ENCODE measurements at places on chromosomes 6 and 20. TPM values are rescaled to one million over a fixed set of nuclear protein-coding genes. Genes with fewer than 3 reads are reported as not detected.

DNA sequence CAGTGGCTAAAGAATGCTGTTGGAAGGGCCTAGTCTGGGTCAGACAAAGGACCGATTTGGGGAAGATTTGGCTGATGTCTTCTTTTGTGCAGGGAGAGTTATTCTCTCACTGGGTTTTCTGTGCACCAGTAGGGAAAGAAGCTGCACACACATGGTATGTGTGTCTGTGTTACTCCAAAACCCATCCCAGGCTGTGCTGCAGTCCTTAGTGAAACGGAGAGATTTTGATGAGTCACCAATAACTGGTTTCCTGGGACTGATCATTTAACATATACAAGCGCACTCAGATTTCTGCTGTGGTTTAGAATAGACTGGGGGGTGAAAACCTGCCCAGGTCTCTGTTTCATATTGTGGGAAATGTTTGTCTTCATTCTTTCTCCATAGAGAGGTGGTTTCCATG lies 1049.8 kb downstream of the KIF16B start:
- DNase-seq = no peak
- no peak overlapping the region for H3K4me3 ChIP-seq
- no peak overlapping the region for H3K27ac ChIP-seq
- H3K4me1 ChIP-seq = no peaks in the 10 kb centered on the region
- H3K36me3 ChIP-seq = no peaks in the 10 kb centered on the region

DNA sequence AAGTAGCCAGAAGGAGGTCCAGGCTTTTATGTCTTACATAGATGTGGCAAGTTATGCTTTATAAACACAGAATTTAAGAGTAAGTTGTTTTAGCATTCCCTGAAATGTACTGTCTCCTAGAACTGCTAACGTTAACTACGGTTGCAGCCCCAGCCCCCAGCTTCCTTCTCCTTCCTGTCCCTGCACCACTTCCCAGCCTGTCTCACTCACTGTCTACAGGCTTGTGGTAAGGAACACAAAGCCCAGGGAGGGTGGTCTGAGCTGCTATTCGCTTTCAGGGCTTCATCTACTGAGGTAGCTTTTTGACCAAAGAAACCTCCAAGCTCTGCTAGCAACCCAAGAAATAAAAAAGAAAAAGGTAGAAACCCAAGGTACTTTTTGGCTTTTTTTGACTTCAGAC lies 35.9 kb downstream of the PCSK2 start:
- H3K36me3 ChIP-seq = no peaks in the 10 kb centered on the region
- H3K4me3 ChIP-seq = no peak overlapping the region
- no peak overlapping the region for H3K27ac ChIP-seq
- no peaks in the 10 kb centered on the region for H3K4me1 ChIP-seq

DNA sequence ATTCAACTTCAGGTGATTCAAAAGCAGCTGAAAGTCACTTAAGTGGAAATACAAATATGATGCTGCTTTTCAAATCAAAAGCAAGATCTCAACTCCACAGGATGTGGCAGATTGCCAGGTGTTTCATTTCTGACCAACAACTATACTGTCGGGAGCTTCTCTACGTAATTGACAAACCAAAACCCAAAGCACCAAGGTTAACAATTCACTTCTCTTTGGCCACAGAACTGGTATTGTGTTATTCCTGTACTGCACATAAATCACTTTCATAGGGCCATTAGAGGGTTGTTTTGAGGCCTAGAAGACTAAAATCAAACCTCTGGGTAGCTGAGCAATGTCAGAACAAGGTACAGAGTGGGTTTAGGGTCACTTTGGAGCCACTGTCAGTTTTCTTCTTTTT lies 169.7 kb downstream of the HAO1 start:
- H3K36me3 ChIP-seq = no peaks in the 10 kb centered on the region
- no peak overlapping the region for H3K4me3 ChIP-seq
- no peaks in the 10 kb centered on the region for H3K27me3 ChIP-seq

DNA sequence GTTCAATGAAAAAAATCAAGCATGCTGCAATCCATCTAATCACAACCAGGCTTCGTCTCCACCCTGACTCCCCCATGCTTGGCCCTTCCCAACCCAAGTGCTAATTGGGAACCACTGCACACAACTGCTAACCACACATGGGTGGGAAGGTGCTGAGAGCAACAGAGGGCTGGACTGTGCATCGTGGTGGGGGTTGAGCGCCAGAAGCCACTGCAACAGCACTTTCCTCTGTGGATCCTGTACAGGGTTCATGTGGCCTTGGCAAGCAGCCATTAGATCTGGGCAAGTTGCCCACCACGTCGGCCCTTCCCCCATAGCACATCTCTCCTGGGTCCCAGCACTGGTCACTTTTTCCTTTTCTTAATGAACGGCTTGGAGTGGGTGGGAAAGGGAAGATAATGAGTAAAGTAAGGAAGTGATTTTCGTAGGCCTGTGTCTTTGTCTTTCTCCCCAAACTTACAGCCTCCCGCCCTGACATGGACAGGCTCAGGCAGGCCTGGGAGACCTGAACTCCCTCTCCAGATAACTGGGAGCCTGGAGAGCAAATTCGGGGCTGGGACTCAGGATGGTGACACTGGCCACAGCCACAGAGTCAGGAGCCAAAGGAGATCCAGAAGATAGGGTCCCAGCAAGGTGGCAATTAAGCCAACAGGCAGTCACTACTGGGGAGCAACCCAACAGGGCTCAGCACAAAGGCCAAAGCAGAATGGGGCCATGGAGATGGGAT lies 34.4 kb upstream of the MRPS10 start:
- peaks cover 20% of the 10 kb centered on the region for H3K4me1 ChIP-seq
- peaks cover 7% of the 10 kb centered on the region for H3K36me3 ChIP-seq
- no peak overlapping the region for H3K27ac ChIP-seq
- no peak overlapping the region for H3K4me3 ChIP-seq
- H3K27me3 ChIP-seq = no peaks in the 10 kb centered on the region

The TRIM10 gene
- 2.7 TPM for total RNA-seq

- H3K4me1 ChIP-seq = no peaks in the 10 kb centered on the region
- no peaks in the 10 kb centered on the region for H3K27me3 ChIP-seq
- no peak overlapping the region for H3K4me3 ChIP-seq
Observed at GRCh38 chr20:9928281-9928737, 89.4 kb upstream of the PAK5 start.

The CTSZ gene
- total RNA-seq = 158 TPM

- no peaks in the 10 kb centered on the region for H3K4me1 ChIP-seq
- H3K4me3 ChIP-seq = no peak overlapping the region
- H3K27ac ChIP-seq = no peak overlapping the region
- DNase-seq = no peak
- H3K36me3 ChIP-seq = no peaks in the 10 kb centered on the region
- peaks cover 24% of the 10 kb centered on the region for H3K27me3 ChIP-seq
Observed at GRCh38 chr20:53990768-53991450, 79.5 kb downstream of the BCAS1 start.

DNA sequence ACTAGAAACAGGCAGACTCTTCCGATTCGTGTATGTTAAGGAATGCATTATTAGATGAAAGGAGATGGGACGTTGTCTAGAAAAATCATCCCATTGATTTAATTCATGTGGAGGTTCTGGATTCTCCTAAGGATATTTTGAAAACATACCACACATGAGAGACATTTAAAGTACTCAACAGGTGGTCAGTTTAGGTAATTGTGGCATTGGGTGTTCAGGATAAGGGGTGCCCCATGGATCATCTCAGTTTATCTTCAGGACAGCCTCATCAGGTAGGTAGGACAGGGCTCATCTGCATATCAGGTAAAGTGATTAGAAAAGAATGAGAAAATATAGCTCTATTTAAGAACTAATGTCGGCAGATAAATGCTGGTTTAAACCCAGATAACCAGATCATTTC lies 15.9 kb upstream of the PDE10A start:
- H3K27ac ChIP-seq = no peak overlapping the region
- H3K36me3 ChIP-seq = no peaks in the 10 kb centered on the region
- no peaks in the 10 kb centered on the region for H3K27me3 ChIP-seq
- H3K4me1 ChIP-seq = peaks cover 5% of the 10 kb centered on the region

GRCh38 chr6:51934098-51934497 lies 153.3 kb downstream of the PKHD1 start:
- H3K4me1 ChIP-seq = peaks cover 9% of the 10 kb centered on the region
- H3K36me3 ChIP-seq = no peaks in the 10 kb centered on the region
- H3K4me3 ChIP-seq = no peak overlapping the region
- no peak overlapping the region for H3K27ac ChIP-seq
- DNase-seq = peak; percentile 2

The REM1 gene
- total RNA-seq = not detected

GRCh38 chr20:38108986-38109541 lies 56.0 kb downstream of the TGM2 start:
- H3K27ac ChIP-seq = peak overlapping the region; percentile 60
- no peaks in the 10 kb centered on the region for H3K36me3 ChIP-seq
- H3K4me1 ChIP-seq = peaks cover 36% of the 10 kb centered on the region
- no peaks in the 10 kb centered on the region for H3K27me3 ChIP-seq
- no peak for DNase-seq

- H3K4me1 ChIP-seq = peaks cover 27% of the 10 kb centered on the region
- DNase-seq = no peak
- H3K4me3 ChIP-seq = no peak overlapping the region
- H3K27me3 ChIP-seq = no peaks in the 10 kb centered on the region
Observed at GRCh38 chr6:41964201-41964887, 22.7 kb upstream of the CCND3 start.

GRCh38 chr6:2952557-2953095 lies 18.7 kb downstream of the SERPINB6 start:
- no peak overlapping the region for H3K4me3 ChIP-seq
- peak; percentile 76 for DNase-seq
- no peak overlapping the region for H3K27ac ChIP-seq
- peaks cover 5% of the 10 kb centered on the region for H3K36me3 ChIP-seq
- no peaks in the 10 kb centered on the region for H3K27me3 ChIP-seq

- H3K4me3 ChIP-seq = no peak overlapping the region
- no peak overlapping the region for H3K27ac ChIP-seq
- H3K4me1 ChIP-seq = no peaks in the 10 kb centered on the region
Observed at GRCh38 chr6:39377539-39377950, 55.0 kb upstream of the KCNK16 start.

The CST4 gene
- total RNA-seq = not detected

The GNRH2 gene
- total RNA-seq = 1.7 TPM

DNA sequence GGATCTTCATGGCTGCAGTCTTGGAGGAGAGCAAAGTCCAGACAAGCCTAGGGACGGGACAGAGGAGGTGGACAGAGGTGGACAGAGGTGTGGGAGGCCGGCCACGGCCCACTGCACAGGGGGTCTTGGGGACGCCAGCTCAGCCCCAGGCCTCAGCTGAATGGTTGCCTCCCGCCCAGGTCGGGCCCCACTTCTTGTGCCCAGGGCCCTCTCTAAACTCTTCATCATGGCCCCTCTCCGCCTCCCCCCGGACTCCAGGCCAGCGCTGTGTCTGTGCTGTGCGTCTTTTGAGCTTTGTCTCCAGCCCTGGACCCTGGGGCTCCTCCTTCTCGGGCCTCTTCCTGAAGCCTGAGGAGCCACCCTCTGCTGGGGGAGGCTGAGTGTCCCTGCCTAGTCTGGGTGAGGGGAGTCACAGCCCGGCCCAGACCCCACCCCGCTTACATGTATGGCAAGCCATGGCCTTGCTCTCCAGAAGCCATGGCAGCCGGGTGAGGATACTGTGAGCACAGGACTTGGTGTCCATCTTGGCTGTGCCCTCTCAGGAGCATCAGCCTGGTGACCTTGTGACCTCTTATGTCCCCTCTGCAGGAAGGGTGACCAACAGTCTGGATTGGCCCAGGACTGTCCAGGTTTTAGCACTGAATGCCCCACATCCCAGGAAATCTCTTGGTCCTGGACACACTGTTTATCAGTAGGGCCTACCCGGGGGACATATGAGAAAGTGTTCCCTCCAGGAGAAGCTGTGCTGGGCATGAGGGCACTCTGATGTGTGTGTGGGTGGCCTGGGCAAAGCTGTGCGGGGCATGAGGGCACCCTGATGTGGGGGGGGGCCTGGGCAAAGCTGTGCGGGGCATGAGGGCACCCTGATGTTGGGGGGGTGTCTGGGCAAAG lies 9.4 kb upstream of the NPBWR2 start:
- H3K27me3 ChIP-seq = peaks cover 66% of the 10 kb centered on the region
- H3K4me3 ChIP-seq = no peak overlapping the region
- H3K4me1 ChIP-seq = peaks cover 8% of the 10 kb centered on the region
- no peak overlapping the region for H3K27ac ChIP-seq

DNA sequence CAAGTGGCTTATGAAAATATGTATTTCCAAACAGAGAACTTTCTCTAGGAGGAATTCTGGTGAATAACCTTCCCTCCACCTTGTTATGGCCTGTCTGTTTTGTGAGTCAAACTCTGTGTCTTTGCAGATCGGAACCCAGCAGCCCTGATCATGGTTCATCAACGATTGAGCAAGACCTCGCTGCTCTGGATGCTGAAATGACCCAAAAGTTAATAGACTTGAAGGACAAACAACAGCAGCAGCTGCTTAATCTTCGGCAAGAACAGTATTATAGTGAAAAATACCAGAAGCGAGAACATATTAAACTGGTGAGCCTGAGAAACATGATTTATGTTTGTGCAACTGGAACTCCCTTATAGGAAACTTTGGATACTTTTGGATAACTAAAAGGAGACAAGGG lies 294.5 kb upstream of the PLCB4 start:
- no peaks in the 10 kb centered on the region for H3K4me1 ChIP-seq
- DNase-seq = no peak
- no peak overlapping the region for H3K4me3 ChIP-seq
- no peak overlapping the region for H3K27ac ChIP-seq
- no peaks in the 10 kb centered on the region for H3K36me3 ChIP-seq
- no peaks in the 10 kb centered on the region for H3K27me3 ChIP-seq

The RPP40 gene
- 7.4 TPM for total RNA-seq

The LY6G5B gene
- total RNA-seq = 45.1 TPM

- no peaks in the 10 kb centered on the region for H3K27me3 ChIP-seq
- H3K27ac ChIP-seq = no peak overlapping the region
- no peaks in the 10 kb centered on the region for H3K4me1 ChIP-seq
- DNase-seq = no peak
- H3K36me3 ChIP-seq = no peaks in the 10 kb centered on the region
- no peak overlapping the region for H3K4me3 ChIP-seq
Observed at GRCh38 chr6:137673603-137674002, 179.4 kb upstream of the OLIG3 start.

DNA sequence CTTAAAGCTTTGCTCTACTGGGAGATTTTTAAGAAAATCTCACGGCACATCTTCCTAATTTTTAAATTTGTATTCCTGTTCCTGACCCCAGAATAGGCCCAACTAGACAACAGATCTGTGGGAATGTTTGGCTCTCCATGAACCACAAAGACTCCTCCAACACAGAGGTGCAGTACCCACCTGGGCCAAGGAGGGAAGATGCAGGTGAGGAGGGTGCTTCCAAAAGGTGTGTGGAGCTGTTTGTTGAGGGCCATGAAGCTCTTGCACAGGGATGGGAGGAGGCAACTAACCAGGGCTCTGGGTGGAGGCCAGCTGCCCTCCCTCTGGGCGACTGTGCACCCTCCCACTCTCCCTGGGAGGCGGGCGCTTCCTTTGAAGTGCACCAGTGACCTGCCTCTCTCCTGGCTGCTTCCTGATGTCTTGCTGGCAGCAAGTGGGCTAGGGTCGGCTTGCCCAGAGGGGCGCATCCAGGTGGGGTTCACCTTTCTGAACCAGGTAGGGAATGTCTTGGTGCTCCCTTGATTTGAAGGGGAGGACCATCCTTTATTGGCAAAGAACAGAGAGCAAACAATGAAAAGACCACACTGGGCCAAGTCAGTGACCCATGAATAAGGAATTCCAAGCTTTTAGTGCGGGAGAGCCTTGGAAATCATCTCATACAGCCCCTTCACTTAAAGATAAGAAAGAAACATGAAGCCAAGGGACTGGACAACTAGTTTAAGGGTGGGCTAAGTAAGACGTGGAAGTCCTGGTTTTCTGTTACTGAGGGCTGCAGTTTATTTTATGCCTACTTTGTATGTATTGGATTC lies 76.0 kb downstream of the ANKRD6 start:
- H3K27ac ChIP-seq = no peak overlapping the region
- no peak overlapping the region for H3K4me3 ChIP-seq
- no peak for DNase-seq
- H3K36me3 ChIP-seq = no peaks in the 10 kb centered on the region
- no peaks in the 10 kb centered on the region for H3K27me3 ChIP-seq
- H3K4me1 ChIP-seq = no peaks in the 10 kb centered on the region

The TRAPPC3L gene
- total RNA-seq = not detected

The RAB32 gene
- 26.9 TPM for total RNA-seq

Data from Calu3 (cell line).